ENCODE measurements at places on chromosomes 7 and 10.

DNA sequence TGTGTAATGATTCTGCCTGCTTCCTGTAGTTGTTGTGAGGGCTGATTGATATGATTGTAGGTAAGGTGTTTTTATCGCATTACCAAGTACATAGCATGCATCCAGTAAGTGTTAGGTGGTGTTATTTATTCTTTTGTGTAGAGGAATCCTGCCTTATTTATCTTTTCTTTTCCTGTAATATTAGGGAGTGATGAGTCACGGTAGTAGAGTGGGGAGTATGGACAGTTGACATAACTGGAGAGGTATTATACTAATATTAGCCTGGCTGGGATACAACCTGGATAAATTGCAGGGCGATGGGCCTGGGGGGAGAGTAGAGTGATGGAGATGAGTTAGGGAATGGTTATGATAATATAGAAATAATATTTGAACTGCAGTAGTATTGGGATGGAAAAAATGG is 9.8 kb downstream of the SDK1 start:
- no peak for ATAC-seq

GRCh38 chr7:71618278-71618677 is 486.3 kb downstream of the GALNT17 start:
- no peak for ATAC-seq

DNA sequence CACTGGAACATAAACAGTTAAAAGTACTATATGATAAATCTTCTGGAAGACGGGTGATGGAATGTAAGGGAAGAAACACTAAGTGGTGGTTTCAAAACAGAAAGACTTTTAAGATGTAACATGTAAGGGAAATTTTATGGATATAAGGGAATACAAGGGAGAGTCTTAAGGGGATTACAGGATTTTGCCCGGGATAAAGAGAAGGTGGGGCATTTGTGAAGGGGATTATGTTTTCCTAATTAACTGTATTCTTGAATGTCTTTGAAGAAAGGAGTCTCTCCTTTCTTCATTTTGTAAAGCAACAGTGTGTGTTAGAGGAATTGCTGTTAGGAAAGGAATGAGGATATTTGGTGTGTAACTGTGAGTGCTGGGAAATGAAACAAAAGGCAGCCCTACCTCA is 745.2 kb downstream of the AUTS2 start:
- ATAC-seq, result no peak

- ATAC-seq, result no peak
Observed at GRCh38 chr7:408751-409311, 110.8 kb downstream of the PDGFA start.

GRCh38 chr7:49297958-49298357 is 373.6 kb downstream of the CDC14C start:
- ATAC-seq, result no peak

DNA sequence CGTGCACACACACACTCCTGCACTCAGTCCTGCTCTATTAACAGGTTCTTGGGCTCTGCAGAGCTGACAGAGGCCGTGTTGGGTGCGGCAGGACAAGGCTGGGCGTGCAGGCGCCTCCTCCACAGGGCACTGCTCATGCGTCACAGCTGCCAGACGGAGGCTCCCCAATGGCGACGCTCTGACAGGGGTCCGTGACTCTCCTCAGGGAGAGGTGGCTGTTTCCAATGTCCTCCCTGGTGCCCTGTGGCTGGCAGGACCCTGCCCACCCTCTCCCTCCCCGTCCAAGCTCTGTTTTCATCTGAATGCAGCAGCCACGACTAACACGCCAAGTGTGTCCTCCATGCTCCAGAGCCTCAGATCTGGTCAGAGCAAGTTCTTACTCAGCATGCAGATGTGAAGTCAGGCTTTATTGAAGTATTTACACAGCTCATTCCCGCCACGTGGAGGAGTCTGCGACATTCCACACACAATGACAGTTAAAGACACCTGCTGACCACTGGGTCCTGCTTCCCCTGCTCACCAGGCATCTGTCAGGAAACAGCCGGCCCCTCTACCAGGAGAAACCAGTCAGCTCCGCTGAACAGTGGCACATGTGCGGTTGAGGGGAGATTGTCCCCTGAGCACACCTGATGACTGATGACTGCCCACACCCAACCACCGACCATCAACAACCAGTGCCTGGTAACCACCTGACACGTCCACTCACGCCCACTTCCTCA is 116.7 kb downstream of the VIPR2 start:
- no peak for ATAC-seq

DNA sequence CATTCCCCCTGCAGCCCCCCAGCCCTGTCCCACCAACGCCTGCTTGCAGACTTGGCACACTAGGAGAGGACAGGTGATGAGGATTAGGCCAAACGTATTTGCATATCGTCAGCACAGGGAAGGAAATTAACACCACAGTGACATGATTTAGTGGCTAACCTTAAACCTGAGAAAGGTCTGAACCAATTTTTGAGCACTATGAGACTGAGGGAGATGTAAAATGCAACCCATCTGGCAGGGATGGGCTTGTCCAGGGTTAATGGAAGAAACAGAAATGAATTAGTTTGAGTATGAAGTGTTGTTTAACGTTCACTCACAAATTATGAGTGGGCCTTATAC is 183.6 kb downstream of the TAX1BP1 start:
- peak; percentile 49 for ATAC-seq

- no peak for ATAC-seq
Observed at GRCh38 chr7:40827222-40828085, 692.6 kb downstream of the SUGCT start.

DNA sequence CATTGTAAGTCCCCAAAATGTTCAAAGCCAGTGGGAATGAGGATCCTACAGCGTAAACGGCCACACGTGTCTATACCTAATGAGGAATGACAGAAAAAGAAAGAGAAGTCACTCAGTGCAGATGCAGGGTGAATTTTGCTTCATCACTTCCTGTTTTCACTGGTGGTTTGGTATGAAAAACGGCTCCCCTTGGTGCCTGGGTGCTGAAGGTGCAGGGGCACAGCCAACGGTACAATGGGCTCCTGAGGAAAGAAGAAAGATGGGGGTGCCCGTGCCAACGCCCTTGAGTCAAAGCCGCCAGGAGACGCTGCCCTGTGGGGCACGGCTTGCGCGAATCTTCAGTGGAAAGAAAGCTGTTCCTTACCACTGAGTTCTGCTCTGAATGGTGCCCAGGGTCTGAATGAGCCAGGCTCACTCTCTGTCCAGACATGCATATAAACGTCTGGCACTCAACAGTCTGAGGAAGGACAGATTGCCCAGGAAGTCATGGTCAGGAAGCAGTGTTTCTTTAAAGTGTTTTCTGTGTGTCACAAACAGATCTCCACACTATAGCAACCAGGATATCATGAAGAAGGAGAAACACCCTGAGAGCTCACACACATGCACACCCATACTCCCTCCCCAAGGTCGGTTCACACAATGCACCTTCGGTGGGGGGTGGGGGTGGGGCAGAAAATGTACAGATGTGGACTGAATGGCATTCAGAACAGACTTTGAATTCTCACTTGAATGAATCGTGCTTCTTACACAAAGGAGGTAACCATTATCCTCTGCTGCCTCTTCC is 105.8 kb downstream of the ELMO1 start:
- ATAC-seq, result peak; percentile 93

DNA sequence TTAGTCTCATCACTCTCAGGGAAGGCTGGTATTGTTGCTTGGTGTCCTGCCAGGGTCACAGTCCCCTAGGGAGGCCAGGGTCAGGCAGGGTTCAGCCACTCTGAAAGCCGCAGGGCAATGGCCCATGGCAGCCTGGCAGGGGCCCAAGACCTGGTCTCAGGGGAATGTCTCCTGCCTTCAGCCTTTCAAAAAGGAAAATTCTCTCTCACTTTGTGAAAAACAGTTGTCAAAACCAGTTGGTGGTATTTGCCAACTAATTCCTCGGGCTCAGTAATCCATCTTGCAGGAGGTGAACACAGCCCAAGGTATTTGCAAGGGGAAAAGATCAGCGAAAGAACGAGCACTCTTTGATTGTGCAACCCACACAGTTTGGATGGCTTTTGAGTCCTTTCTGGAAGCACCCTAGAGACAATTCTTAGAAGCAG is 101.5 kb downstream of the JCAD start:
- ATAC-seq, result no peak

DNA sequence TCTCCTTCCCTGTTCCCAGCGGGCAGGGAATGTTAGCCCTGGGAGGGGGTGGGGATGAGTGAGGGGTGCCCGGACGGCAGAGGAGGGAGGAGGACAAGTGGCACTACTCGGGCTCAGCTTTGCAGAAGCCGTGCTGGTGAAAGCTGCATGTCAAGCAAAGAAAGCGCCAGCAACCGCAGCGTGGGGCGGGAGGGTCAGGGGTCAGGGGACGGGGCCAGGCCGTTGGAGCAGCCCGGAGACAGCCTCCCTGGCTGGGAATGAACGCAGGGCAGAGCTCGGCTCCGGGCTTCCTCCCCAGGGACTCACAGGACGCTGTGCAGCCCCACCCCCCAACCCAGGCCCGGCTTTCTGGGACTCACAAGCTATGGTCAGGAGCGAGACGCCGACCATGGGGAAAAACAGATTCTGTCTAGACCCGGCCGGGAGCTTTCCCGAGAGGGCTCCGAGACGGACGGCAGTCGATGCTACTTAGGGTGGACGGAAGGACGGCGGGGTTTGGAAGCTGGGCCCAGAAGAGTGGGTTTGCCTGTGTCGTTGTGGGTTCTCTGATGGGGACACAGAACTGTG is 113.4 kb downstream of the VIPR2 start:
- ATAC-seq, result no peak

- ATAC-seq, result no peak
Observed at GRCh38 chr10:131211965-131212619, 99.4 kb downstream of the TCERG1L start.

- ATAC-seq, result peak; percentile 43
Observed at GRCh38 chr7:105429746-105430612, 41.3 kb upstream of the SRPK2 start.

DNA sequence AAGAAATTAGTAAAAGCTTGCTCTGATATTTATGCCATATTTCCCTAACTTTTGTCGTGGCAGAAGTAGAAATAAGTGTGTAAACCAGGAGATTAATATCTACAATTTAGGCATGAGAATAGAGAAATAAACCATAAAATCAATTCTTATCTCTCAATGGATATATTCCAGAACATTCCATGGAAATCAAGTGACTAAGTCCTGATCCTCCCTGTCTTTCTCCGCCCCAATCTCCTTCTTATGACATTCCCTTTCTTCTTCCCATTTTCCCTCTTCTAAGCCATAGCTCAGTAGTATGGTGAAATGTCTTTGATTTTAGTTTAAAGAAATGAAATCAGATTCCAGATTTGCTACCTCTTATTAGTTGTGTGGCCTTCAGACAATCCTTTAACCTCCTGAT is 88.8 kb downstream of the TBXAS1 start:
- no peak for ATAC-seq

- no peak for ATAC-seq
Observed at GRCh38 chr7:83550100-83550499, 98.8 kb downstream of the SEMA3E start.

- no peak for ATAC-seq
Observed at GRCh38 chr10:102400076-102400475, 4.6 kb downstream of the NFKB2 start.

DNA sequence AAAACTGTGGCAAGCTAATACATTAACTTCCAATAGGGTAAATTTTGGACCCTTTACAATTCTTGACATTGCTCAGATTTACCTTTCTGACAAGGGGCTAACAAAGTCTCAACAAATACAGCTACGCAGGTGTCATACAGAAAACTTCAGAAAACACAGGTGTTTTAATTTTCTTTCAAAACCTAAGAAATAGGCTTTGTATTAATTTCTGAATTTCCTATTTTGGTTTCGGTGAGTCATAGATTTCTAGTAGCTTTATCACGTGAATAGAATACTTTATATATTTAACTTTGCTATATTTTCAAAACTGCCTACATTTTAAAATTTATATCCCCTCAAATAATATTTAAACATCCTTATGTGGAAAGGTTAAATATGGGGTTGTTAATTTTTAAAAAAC is 215.3 kb downstream of the DGKB start:
- ATAC-seq, result no peak

GRCh38 chr10:71213127-71213621 is 804 bp downstream of the UNC5B start:
- no peak for ATAC-seq

DNA sequence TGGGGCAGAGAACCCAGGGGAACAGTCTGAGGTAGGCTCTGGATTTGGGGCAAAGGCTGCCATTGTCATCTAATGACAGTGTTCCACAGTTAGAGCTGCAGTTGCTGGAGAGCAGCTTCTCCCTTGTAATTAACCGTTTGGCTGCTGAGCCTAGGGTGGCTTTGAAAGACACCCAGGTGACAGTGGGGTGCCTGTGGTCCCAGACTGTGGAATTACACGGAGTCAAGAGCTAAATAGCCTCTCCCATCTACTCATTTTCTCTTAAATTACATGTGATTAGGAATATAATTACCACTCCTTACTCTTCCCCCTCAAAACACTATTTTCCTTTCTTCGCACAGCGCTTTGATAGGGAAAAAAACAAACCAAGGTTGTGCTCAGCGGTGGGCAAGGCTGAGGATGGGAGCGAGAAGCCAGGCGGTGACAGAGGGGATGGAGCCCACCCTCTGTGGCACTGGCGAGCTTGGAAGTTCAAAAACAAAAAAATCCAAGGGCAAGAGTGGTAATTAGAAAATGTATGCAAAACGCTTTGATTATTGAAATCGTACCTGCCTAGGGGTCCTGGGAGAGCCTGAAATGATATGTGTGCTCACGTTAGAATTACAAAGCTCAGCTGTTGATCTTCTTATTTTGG is 44.1 kb downstream of the BAMBI start:
- no peak for ATAC-seq

DNA sequence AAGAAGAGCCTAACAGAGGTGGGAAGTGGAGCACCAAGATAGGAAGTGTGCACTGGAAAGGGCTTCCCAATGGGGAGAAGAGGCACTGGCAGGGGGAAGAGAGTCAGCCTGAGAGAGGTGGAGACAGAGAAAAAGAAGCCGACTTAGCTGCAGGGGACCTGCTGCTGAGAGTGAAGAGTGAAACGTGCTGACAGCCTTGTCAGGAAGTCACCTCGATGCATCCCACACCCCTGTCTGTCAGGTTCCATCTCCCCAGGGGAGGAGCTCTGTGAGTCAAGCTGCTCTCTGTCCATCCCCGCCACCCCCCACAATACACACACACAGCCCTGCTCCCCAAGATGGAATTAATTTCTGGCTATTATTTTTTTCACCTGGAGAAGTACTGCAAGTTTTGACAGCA is 14.0 kb downstream of the KAZALD1 start:
- ATAC-seq, result no peak

GRCh38 chr10:125114761-125115391 is 45.5 kb downstream of the CTBP2 start:
- ATAC-seq, result no peak

- no peak for ATAC-seq
Observed at GRCh38 chr7:84196084-84196503, 1.5 kb upstream of the SEMA3A start.

GRCh38 chr10:108684431-108684830 is 1238.9 kb downstream of the XPNPEP1 start:
- ATAC-seq, result no peak

- no peak for ATAC-seq
Observed at GRCh38 chr10:26983156-26983555, 117.1 kb downstream of the ANKRD26 start.

DNA sequence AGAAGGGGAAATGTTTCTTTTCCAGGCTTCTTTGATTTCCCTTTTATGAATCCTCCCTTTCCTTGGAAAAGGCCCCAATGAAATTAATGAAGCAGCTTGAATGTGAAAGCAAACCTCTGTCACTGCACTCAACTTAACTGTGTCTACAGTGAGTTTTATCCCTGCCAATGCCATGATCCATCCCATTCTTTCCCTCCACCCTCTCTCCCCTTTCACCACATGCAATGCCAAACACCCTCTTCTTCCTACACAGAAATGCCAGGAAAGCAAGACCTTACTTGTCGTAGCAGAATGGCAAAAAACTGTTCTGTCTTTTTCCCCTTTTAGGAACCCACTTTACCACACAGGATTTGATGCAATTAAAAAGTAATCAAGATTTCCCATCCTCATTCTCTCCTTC is 47.3 kb upstream of the TRIL start:
- ATAC-seq, result no peak
